ENCODE measurements at places on chromosomes 3 and 15.

DNA sequence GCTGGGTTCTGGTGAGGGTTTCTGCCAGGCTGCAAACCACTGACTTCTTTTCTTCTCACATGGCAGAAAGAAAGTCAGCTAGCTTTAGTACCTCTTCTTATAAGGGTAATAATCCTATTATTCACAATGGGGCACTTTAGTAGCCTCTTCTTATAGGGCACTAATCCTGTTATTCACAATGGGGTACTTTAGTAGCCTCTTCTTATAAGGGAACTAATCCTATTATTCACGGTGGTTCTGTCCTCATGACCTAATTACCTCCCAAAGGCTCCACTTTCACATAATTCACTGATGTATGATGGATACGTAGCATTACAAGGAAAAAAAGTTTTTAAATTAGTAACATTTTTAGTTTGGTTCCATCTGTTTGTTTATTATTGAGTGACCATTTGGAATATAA is 671.3 kb downstream of the NSUN3 start:
- no peak for DNase-seq

DNA sequence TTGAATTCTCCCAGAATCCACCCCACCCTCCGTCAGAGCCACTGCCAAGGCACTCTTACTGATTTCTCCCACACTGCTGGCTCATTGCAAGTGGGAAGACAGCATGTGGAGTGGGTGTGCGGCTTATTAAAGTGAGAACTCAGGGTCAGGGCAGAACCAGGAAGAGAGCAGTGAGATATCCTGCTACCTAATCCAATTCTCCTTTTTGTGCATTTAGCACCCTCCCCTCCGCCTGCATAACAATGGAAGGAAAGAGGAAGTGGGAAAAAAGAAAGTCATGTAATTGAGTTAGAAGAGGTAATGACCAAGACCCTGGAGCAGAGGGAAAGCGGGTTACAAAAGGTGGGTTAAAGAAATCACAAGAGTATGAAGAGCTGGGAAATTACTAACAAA is 27.8 kb upstream of the PIK3CB start:
- no peak for DNase-seq

DNA sequence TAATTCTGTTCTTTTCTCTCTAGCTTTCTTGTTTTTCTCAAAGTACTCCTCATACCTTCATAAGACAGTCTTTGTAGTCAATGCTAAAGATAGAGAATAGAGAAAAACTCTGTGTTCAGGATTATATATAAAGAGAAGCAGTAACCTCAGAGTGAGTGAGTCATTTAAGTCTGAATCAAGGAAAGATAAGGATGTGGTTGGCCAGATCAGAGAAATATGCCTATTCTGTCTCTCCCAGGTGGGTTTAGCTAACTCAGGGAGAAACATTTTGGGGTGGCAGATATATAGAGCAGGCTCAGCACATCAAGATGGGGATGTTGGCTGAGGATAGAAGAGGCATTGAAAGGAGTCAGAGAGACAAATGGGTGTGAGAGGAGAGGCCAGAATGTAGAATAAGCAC is 31.4 kb downstream of the GTF2E1 start:
- DNase-seq = no peak

DNA sequence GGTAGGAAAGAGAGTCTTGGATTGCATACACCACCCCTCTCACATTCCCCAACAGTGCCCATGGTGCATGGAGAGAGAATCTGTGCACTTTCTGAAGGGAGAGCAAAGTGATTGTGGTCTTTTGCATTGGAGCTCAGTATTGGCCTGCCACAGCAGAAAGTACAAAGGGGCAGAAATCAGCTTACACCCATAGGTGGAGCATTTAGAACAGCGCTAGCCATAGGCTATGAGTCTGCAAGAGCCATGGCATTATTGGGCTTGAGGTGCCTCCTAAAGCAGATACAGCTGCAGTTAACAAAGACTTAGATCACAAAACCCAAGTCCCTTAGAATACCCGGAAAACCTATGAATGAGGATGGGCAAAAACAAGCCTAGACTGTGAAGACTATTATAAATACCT is 21.8 kb downstream of the SI start:
- DNase-seq = no peak

DNA sequence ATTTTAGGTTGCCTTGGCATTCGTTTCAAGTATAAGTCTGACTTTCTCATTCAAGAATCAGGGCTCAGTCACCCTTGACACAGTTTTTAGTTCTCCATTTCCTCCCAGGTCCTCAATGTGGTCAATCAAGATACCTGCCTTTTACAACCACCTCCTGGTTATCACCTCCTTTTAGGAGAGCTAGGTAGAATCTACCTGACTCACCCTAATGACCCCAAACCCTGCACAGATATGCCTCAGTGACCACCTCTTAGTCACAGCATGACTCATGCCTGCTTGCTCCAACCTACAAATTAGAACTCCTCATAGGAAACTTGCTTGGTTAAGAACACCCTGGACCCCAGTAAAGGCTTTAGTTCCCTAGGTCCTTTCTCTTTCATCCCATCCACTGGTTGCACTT is 22.5 kb downstream of the DMXL2 start:
- no peak for DNase-seq

DNA sequence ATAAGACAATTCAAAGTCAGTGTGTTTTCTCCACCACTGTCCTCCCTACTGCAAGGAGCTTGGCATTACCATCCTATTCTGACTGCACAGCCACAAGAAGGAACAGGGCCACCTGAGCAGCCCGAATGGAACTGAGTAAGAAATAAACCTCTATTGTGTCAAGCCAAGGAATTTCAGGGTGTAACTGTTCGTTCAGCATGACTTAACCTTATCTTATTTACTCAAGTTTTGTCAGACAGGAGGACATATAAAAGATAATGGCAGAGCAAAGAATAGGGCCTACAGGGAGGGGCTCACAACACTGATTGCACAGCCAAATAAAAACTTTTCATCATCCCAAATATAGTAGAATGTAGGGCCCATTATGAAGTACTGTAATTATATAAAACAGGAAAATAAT is 236.1 kb downstream of the NEK10 start:
- DNase-seq = no peak

DNA sequence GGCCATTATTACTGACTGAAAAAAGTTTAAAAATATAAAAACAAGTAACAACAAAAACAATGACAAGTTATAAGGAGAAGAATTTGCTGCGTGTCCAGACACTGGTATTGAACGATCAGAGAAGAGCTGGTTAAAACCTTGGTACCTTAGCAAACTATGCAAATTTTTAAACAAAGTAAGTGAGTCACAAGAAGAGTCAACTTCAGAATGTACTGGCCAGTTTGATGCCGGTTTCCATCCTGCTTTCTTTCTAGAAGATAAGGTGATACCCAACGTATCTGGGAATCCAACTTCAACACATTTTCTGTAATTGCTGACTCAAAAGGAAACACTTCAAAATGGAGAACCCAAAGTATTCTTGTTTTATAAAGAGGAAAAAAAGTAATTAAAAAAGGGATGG is 49.8 kb downstream of the RUBCN start:
- DNase-seq = no peak

- no peak for DNase-seq
Measured at GRCh38 chr3:174822320-174822719, 36.8 kb upstream of the NAALADL2 start.

- no peak for DNase-seq
Measured at GRCh38 chr3:72171463-72171881, 386.5 kb upstream of the PROK2 start.

GRCh38 chr15:80060356-80061006 is 1.0 kb downstream of the ZFAND6 start:
- DNase-seq = peak; percentile 34

DNA sequence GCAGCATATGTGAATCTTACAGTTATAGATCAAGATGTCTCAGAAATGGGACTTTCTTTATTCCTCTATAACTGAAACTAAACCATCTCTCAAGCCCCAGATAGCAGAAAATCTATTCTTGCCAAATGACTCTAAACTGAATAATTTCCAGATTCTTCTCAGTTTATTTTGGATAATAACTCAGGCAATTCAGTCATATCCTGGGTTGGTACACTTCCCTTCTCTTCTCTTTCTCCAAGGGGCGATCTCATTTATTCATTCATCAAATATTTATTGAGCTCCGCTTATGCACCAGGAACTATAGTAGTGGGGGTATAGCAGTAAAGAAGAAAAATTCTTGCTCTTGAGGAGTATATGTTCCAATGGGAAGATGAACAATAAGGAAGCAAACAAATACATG is 13.5 kb upstream of the PCOLCE2 start:
- no peak for DNase-seq

DNA sequence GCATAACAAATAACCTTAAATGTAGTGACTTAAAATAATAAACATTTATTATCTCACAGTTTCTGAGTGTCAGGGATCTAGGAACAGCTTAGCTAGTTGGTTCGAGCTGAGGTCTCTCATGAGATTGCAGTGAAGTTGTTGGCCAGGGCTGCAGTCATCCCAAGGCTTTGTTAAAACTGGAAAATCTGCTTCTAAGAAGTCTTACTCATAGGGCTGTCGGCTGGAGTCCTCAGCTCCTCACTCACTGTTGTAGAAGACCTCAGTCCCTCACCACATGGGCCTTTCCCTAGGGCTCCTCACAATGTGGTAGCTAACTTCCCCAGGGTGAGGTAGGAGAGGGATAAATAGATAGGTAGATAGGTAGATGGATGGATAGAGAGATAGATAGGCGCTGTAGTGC is 20.8 kb upstream of the SLC7A14 start:
- no peak for DNase-seq

DNA sequence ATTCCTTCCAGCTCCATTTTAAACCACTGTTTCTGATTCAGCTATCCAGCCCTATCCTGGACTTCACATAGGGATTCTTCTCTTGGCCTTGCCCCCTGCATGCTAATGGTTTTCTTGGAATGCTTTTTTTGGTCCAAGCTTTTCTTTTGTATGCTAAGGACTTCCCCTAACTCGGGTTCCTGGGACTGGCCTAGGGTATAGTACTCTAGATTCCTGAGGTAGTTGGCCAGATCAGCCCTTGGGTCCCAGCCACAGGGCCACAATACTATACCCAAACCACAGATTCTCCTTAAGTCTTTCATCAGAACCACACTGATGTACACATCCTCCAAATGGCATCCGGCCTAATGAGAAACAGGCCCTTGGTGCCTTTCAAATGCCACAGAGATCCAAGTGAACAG is 2.8 kb downstream of the FYCO1 start:
- DNase-seq = no peak

DNA sequence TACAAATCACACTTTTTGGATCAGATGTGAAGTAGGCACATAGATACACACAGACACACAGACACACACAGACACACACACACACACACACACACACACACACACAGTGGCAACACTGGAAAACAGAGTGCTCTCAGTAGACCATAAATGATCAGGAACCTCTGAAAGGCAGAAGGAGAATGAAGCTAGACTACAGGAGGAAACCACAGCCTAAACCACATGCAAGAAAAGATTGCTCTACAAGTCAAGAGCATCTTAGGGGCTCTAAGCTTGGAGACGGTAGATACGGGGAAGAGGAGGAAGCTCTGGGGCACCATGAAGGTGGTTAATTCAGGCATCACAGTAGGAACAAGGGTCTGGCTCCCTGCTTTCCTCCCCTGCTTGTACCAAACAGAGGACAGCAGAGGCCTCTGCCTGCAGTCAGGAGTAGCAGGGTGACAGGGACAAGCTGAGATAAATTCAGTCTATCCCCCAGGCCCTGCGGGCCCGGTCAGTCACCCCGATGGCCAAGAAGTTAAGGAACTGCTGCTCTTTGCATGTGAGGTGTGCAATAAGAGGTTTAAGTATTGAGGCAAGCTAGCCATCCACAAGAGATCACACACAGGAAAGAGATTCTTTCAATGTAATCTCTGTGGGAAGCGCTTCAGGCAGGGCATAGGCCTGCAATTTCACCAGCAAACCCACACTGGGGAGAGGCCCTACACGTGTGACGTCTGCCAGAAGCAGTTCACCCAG is 23.5 kb upstream of the ARPIN start:
- DNase-seq = no peak

DNA sequence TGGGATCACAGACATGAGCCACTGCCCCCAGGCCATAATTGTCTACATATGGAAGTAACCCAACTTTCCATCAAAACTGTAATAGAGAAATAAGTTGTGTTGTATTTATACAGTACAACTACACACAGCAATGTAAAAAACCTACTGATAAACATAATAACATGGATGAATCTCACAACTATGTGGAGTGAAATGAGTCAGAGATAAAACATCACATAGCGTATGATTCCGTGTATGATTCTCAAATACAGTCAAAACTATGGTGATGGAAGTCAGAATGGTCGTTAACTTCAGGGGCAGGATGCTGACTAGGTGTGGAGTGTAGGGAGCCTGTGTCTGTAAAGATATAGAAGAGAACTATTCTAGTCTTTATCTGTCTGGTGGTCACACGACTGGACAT is 332.7 kb upstream of the SLCO3A1 start:
- DNase-seq = no peak

Measured in activated CD4-positive, CD25-positive, alpha-beta regulatory T cell treated with anti-CD3 and anti-CD28 coated beads, Interleukin-2, amount 50 U/mL, for 72 hours (primary cell).